ENCODE measurements at places on chromosomes 12 and 14.

- no peak for DNase-seq
These were observed 27.7 kb upstream of the DHRS2 start for GRCh38 chr14:23608454-23608853.

- no peak for DNase-seq
These were observed 831 bp upstream of the RPS6KA5 start for GRCh38 chr14:91061056-91061887.

DNA sequence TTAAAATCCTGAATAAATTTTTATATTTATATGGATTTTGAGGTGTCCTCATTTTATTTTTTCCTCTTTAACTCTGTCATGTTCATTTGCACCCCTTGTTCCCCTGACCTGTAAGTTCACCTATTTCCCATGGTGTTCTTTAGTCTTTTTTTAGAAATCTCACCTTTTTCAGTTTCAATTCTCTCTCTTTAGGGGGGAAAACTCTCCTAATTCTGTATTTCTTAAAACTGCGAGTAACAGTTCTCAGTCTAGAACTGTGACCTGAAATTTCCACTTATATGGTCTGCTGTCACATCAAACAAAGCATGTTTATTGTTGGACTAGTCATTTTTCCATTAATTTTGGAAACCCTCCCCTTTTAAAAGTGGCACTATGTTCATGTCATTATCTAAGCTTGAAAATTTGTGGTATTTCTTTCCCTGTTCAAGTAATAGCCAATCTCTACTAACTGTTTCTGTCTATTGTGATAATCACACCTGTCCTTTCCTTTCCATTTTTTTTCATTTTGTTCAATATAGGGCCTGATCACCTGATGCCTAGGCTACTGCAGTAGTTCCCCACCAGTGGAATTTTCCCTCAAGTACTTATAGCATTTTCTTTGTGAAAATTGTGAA lies 14.0 kb upstream of the FBXO33 start:
- no peak for DNase-seq

DNA sequence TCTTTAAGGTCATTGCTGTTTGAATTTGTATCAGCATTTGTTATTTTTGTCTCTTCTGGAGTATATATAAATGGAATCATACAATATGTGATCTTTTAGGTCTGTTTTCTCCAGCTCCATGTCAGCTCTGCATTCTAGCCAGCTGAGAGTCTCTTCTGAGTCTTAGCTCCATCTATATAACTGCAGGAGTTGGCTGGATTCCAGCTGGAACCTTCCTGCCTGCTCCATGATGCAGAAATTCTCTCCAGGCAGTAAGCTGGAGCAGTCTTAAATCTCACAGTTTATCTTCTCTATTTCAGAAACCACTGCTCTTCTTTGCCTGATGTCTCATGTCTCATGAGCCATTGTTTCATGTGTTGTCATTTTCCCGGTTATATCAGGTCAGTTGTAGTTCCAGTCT lies 827.6 kb downstream of the NRXN3 start:
- no peak for DNase-seq

- DNase-seq, result peak; percentile 77
These were observed 10.1 kb downstream of the NUDT4 start for GRCh38 chr12:93387780-93388179.

- no peak for DNase-seq
These were observed 89.1 kb upstream of the STAC3 start for GRCh38 chr12:57340104-57340503.

GRCh38 chr12:94795044-94795443 lies 144.7 kb upstream of the TMCC3 start:
- no peak for DNase-seq

GRCh38 chr14:76582447-76582846 lies 178.8 kb upstream of the VASH1 start:
- no peak for DNase-seq

DNA sequence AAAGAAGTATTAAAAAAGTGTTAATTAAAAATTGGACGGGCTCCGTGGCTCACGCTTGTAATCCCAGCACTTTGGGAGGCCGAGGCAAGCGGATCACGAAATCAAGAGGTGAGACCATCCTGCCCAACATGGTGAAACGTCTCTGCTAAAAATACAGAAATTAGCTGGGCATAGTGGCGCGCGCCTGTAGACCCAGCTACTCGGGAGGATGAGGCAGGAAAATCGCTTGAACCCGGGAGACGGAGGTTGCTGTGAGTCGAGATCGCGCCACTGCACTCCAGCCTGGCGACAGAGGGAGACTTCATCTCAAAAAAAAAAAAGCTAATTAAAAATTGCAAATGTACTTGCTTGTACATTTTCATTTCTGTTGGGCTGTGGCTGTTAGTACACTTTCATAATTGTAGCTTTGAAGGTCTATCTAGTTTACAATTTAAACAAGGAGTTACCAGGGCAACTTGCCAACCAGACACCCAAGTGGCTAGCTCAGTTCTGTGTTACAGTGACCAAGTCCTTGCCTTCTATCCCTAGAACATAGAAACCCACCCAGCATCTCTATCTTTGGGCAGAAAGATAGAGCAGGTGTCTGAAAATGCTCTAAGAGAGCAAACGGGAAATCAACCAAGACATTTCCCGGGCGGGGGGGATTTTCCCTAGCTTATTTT lies 1.2 kb downstream of the COA8 start:
- no peak for DNase-seq
